ENCODE measurements at places on chromosomes 4 and X.
A peak's percentile ranks its signal among the peaks of the same experiment; 100 is the strongest.

DNA sequence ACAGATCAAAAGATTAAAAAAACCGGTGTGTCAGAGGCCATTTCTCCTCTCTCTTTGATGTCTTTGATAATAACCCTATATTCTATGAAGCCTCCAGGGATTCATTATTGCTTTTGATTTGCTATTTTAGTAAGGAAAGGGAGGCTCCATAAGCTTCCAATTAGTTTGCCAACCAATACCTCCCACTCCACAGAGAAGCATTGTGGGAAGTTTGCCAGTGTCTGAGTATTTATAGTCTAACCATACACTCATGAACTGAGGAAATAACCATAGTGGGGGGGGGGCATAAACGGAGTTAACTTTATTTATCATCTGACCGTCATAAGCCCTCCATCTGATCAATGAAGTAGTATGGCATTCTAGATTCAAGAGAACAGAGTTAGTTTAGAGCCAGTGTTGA lies 1066.8 kb upstream of the PABPC4L start:
- DNase-seq: no peak

DNA sequence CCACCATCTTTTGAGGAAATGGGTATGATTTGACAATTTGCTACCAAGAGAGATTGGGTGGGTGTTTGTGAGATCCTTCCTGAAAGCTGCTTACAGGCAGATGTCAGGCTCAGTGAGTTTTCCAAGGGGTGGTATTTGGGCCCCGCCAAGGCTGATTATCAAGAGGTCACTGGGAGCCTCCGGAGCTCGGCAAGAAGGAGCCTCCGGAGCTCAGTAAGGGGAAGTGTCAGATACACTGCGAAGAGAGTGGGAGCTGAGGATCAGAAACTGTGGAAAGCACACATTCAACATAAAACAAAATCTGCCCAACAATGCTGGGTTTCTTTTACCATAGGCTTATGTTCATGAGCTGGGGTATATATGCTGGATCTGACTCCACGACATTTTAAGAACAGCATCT lies 714 bp downstream of the RTL3 start:
- DNase-seq: no peak

GRCh38 chr4:126899331-126899801 lies 733.4 kb upstream of the INTU start:
- peak; percentile 9 for DNase-seq

GRCh38 chr4:159413306-159413943 lies 310.5 kb downstream of the RAPGEF2 start:
- DNase-seq: no peak

DNA sequence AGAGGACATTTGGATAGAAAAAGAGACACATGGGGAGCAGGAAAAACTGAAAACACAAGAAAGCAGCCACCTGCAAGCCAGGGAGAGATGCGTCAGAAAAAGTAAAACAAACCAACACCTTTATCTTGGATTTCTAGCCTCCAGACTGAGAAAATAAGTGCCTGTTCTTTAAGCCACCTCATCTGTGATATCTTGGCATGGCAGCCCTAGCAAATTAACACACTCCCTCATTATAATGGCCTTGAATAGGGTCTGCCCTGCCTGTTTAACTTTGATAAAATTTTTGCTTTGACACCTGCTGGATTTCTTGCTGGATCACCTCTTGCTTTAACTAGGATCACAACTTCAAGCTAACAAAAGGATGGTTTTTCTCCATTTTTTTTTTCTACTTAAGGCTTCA lies 1892.0 kb upstream of the IGFBP7 start:
- DNase-seq: no peak

- DNase-seq: peak; percentile 26
Observed at GRCh38 chr4:177441061-177441802, 1.0 kb downstream of the AGA start.

- DNase-seq: peak; percentile 76
Observed at GRCh38 chr4:141346144-141346543, 125.4 kb downstream of the ZNF330 start.

- peak; percentile 94 for DNase-seq
Observed at GRCh38 chrX:20266810-20267606, at the start of gene RPS6KA3. RPS6KA3 (minus strand) TSS chrX:20266909; CDS start chrX:20266632, 277 bp downstream.

DNA sequence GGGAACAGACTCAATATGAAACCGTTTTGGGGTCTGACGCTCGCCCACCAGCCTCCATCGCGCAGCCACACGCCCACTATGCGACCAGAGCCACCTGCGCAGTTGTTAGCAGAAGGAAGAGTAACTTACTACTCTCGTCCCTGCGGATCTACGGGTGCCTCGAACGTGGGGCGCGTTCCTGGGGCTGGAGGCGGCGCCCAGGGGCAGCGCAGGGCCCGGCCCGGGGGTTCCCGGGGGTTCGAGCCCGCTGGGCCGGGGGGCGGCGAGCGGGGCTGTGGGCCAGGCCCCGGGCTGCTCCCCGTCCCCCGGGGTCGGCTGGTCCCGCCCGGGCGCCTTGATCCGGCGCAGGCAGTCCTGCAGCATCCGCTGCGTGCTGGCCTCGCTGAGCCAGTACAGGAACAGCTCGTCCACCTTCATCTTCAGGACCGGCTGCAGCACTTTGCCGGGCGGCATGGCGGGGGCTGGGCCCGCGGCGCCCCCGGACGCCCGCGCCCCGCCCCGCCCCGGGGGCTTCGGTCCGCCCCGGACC lies 404 bp downstream of the PPP2R3B start:
- DNase-seq: no peak

GRCh38 chr4:179867300-179867878 lies 2375.8 kb upstream of the TENM3 start:
- peak; percentile 51 for DNase-seq

- DNase-seq: no peak
Observed at GRCh38 chr4:127379499-127379898, 253.3 kb upstream of the INTU start.

DNA sequence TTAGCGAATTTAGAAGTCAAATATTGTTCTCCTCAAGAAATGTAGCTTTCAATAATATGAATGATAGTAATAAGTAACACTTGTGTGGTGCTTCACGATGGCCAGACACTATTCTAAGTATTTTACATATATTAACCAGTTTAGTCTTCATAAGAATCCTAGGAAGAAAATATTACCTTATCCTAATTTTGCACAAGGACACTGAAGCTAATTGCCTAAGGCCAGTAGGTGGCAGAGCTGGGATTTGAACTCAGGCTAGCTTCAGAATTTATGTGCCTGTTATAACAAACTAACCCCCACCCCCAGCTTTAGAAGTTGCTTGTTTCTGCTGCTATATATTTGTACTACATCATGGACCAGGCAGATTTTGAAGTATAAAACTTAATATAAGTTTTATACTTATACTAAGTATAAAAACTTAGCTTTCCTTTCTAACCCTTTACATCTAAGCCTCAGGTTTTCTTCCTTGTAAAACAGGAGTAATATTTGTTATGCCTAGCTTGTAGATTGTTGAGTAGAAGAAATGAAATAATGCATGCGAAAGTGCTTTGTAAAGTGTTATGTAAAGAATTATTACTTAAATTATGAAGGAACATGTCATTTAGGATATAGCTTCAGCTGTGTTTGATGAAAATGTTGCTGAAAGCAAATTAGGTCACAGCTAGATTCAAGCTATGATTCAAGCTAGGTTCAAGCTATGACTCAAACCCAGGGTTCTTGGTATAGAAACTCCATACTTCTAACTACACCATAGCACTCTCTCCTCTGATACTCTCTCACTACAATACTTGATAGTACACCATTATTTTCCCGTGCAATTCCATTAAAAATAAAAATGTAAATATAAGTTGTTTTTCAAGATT lies 4.2 kb upstream of the CDS1 start:
- peak; percentile 6 for DNase-seq

DNA sequence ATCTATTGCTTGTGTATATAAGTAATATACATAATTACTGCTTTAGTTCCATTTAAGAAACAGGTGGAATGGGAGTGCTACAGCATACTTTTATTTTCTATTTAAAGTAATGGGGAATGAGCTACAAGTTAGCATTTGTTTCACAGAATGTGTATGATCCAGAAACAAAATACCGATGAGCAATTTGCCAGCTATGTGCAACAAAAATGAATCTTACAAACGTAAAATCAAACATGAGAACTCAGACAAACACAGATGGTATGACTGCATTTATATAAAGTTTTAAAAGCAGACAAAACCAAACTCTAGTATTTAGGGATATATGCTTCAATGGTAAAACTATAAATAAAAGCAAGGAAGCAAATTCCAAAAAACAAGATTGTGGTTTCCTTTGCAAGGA lies 141.7 kb downstream of the PAPSS1 start:
- DNase-seq: no peak

DNA sequence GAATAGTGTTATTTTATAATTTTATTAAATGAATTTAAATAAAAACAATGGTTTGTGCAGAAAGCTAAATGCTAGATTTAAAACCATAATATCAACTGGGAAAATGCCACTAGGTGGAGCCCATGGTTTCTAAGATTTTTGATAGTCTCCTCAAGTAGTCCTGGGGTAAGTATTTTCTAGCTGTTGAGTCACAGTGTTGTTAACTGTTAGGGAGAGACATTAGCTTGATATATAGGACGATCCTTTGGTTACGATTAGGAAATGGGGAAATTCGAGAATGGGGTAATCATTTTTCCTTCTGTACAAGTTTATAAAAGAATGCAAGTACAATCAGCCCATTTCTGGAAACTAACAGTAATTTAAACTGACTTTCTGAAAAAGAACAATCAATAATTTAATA lies 378.4 kb downstream of the ANKRD50 start:
- peak; percentile 56 for DNase-seq

GRCh38 chrX:140572724-140573123 lies 67.9 kb upstream of the SOX3 start:
- DNase-seq: no peak

GRCh38 chr4:101005659-101006058 lies 341.7 kb downstream of the PPP3CA start:
- no peak for DNase-seq

DNA sequence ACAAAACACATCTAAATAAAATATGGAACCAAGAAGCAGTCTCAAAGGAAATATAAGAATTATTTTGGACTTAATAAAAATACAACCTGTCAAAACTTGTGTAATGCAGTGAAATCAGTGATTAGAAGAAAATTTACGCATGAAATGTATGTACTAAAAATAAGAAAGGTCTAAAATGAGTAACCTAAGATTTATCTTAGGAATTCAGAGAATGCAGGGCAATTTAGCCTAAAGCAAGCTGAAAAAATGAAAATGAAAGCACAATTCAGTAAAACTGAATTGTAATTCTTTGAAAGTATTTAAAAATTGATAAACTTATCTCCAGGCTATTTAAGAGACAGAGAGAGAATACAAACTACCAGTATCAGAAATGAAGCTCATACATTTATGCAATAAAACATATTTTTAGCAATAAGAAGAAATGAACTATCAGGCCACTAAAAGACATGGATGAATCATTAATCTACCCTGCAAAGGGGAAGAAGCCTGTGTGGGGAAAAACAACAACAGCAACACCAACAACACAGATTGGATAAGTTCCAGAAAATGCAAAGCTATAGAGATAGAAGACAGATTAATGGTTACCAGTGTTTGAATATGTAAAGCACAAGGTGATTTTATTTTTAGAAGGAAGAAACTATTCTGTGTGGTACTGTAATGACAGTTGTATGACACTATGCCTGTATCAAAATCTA lies 442.0 kb upstream of the ADGRL3 start:
- DNase-seq: no peak

DNA sequence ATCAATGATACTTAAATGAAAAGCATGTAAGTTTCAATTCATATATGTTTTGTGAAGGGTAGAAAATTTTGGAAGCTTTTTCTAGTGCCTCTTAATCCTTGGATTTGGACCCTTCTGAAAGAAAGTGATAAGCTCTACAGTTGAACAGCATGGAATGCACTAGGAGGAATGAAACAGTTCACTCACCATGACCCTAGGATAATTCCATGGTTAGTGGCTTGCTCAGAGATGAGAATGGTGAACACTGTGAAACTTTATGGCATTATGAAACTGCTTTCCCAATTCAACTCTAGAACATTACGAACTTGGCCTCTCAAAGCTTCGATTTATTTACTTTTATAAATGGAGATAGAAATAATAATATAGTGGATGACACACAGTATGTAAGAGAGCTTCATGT lies 88.9 kb upstream of the FAT4 start:
- DNase-seq: no peak

GRCh38 chrX:147333821-147334220 lies 519.3 kb upstream of the CXorf51A start:
- DNase-seq: no peak

- no peak for DNase-seq
Observed at GRCh38 chrX:75301060-75301459, 27.2 kb downstream of the UPRT start.

DNA sequence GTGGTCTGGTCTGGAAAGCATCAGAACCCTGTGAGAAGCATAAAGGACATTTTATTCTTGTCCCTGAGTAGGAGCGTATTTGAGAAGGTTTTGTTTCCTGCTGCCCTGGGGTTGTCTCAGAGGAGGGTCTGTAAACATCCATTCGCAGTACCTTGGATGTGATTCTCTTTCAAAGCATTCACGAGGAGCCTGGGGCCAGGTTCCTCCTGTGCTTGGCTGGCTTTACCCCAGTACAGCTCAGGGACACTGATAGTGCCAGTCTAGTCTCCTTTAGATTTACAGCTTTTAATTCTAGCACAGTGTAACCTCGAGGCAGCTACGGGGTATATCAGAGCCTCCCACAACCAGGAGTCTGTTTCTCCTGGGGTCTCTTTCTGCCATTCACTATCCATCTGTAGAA lies 2.7 kb downstream of the CLRN2 start:
- DNase-seq: no peak

- DNase-seq: no peak
Observed at GRCh38 chr4:172975651-172976229, 192.9 kb upstream of the GALNT7 start.

GRCh38 chrX:41952102-41952501 lies 28.7 kb upstream of the CASK start:
- DNase-seq: no peak

- DNase-seq: peak; percentile 4
Observed at GRCh38 chrX:17535229-17535628, 160.2 kb downstream of the NHS start.

GRCh38 chrX:9561199-9561598 lies 96.3 kb downstream of the TBL1X start:
- no peak for DNase-seq

GRCh38 chrX:120672389-120672788 lies 42.5 kb upstream of the C1GALT1C1 start:
- DNase-seq: no peak

DNA sequence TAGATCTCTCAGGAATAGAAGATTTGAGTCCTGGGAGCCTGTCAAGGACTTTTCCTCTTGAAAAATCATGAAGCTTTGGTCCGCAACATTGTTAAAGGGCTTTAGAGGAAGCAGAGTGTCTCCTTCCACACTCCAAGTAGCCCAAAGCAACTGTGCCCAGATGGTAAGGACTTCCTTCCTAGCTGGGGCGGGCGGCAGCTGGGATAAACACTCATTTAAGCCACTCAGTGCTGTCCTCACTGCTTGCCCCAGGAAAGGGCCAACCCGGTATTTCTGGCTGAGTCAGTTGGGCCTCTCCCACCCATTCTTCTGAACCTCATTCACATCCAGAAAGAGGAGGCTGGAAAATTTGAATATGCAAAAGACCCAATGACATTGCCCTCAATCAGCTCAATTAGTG lies 144.3 kb downstream of the CHIC2 start:
- DNase-seq: no peak
